ENCODE measurements at places on chromosomes 11 and 22. TPM values are rescaled to one million over a fixed set of nuclear protein-coding genes. Genes with fewer than 3 reads are reported as not detected.

The DRD4 gene
- not detected for total RNA-seq

The GAL gene
- total RNA-seq, result not detected

The DESI1 gene
- total RNA-seq, result 27.6 TPM

The CTSW gene
- 0.43 TPM for total RNA-seq

The FGF4 gene
- not detected for total RNA-seq

The UBQLNL gene
- total RNA-seq, result under 0.01 TPM

DNA sequence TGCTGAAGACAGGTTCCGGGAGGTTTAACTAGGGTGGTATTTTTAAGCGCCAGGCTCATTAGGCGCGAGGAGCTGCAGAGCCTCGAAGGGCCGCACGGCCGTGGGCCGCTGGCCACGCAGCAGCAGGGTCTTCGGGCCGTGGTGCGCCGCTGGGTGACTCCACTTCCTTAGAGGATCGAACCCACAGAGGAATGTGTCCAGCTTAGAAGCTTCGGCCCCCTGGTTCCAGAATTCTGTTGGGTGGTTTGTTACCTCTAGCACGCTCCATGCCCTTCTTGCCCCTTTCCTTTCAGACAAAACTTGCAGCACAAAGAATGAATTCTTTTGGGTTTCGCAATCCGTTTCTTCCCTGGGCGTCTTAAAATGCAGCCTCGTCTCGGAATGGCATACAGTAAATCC, 773 bp upstream of the PATL1 start:
- DNase-seq, result peak; percentile 84

DNA sequence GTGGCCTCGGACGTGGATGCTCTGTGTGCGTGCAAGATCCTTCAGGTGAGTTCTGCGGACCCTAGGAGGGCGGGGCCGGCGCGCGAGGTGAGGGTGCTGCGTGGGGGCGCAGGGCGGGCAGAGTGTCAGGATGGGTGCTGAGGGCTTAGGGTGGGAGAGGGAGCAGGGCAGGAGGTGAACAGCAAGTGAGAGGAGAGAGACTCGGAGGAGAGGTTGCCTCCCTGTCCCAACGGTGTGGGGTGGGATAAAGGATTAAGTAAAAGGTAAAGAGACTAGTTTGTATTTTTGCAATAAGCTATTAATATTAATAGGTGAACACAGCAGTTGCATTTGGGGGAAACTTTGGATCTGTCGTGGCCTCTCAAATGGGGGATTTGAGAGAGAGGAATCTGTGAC, 451 bp downstream of the CDC45 start:
- DNase-seq, result no peak

- no peak for DNase-seq
Observed at GRCh38 chr11:118953265-118953664, 2.8 kb upstream of the UPK2 start.

DNA sequence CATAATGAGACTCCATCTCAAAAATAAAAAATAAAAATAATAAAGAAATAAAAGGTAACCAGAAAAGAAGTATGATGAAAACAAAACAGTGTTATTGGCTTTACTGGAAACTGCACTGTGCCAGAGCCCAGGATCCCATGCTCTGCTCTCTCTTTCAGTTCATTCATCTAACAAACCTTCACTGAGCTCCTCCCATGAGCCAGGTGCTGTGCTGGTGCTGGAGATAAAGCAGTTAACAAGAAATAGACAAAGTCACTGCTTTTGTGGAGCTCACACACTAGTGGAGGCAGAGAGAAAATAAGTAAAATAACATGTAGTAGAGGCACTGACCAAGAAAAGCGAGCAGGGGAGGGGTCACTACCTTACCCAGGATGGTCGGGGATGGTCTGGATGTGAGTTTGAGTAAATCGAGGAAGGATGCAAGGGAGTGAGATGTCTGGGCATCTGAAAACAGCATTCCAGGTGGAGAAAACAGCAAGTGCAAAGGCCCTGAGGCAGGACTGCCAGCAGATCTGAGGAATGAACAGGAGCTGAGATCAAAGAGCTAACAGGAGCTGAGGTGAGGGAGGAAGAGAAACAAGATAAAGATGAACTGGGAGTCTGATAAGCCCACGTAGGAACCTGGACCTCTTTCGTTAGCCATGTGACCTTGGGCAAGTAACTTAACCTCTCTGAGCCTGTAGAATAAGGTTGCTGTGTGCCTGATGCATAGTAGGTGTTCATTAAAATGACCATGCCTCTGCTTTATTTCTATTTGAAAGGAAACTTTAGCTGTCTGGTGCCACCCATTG, 31.3 kb upstream of the CD82 start:
- DNase-seq, result no peak

- DNase-seq, result no peak
Observed at GRCh38 chr11:19349340-19350025, 108.7 kb upstream of the E2F8 start.

DNA sequence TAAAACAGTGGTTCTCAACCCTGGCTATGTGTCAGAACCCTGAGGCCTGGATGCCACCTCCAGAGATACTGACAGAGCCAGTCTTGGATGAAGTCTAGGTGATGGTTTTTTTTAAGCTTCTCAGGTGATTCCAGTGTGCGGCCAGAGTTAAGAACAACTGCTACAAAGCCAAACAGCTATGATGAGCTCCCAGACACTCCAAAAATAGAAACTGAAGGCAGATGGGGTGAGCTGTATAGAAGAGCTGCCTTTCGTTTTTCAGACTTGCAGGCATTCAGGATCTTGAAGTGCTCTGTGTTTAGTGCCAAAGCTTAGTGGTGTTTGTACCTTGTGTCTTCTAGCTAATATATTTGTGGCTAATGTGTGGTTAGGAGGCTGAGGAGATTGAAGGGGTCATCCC, 14.2 kb downstream of the SCUBE2 start:
- no peak for DNase-seq

DNA sequence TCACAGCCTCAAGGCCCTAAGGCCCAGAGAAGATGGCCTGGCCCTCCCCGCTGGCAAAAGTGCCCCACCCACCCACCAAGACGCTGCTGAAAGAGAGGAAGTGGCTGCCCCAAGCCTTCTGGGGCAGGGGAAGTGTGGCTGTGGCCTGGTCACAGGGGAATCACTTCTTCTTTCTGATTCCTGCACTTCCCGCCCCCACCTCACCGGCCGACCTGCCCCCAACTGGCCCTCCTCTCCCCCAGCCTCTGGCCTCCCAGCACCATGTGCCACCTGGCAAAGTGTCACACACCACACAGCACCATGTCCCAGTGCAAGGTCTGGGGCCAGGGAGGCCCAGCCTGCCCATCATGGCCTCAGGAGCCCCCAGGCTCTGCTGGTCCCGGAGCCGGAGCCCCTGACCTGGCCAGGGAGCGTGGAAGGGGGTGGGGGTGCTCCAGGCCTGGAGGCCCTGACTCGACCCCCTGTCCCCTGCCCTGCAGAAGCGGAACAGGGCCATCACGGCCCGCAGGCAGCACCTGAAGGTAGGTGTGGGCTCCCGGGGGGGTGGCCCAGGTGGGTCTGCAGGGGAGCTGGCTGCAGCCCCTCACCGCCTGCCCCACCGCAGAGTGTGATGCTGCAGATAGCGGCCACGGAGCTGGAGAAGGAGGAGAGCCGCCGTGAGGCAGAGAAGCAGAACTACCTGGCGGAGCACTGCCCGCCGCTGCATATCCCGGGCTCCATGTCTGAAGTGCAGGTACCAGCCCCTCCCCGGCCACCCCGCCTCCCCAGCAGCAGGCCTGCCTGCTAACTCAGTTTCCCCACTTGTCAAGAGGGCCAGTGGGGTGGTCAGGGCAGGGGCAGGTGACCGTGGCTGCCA, 1.4 kb downstream of the TNNI2 start:
- DNase-seq, result no peak

DNA sequence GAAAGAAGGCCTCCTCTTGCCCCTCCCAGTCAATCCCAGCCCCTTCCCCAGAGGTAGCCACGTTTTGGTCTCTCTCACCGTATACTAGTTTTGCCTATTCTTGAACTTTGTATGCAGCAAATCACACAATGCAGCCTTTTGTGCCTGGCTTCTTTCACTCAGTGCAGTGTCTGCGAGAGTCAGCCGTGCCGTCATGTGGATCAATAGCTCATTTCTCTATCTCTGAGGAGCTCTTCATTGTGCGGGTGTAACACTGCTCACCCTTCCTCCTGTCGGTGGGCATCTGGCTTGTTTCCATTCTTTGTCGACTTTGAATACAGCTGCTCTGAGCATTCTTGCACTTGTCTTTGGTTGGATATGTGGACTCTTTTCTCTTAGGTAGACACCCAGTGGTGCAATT, 146.5 kb downstream of the CACNA1I start:
- DNase-seq, result no peak

DNA sequence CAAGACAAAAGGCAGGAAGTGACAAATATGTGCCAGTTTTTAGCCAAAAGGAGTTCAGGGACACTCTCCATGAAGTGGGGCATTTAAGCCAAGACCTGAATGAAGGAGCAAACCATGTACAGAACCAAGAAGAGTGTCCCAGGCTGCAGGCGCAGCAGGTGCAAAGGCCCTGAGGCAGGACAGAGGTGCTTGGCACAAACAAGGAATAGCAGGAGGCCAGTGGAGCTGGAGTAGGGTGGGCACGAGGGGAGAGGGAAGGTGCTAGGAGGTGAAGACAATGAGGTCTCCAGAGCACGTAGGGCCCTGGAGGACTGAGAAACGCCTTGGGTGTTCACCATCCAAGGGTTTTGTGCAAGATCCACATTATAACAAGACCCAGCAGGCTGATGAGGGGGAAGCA, 474.1 kb downstream of the MN1 start:
- DNase-seq, result no peak

- DNase-seq, result peak; percentile 81
Observed at GRCh38 chr11:68181719-68182451, 31.2 kb downstream of the KMT5B start.

GRCh38 chr22:38788021-38788816, 5.7 kb downstream of the DNAL4 start:
- peak; percentile 96 for DNase-seq

DNA sequence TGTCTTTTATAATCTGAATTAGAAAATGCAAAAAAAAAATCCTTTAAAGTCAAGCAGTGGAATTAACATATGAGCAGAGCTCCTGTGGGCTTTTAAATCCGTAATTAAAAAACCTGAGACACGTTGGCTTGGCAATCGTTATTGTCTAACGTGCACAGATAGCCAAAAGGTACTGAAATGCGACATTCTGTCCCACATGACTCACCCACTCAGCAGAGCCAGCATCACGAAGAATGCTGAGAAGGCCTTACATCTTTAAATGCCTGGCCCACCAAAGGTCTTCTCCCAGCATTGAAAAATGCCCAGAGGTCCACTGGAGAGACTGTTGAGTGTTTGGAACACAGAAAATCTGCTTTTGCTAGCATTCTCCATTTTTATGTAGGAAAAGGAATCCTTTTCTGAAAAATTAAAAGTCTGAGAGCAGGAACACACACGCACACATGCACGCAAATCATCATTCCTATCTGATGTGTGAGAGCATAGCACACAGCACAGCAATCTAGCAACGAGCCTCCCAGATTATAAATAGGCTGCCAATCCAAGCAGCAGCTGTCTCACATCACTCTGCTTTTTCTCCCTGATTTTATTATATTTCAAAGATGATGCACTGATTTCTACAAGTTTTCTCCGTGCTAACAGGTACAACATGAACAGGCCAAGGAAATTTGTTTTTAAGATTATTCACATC, 94.5 kb downstream of the PHF21A start:
- peak; percentile 48 for DNase-seq

DNA sequence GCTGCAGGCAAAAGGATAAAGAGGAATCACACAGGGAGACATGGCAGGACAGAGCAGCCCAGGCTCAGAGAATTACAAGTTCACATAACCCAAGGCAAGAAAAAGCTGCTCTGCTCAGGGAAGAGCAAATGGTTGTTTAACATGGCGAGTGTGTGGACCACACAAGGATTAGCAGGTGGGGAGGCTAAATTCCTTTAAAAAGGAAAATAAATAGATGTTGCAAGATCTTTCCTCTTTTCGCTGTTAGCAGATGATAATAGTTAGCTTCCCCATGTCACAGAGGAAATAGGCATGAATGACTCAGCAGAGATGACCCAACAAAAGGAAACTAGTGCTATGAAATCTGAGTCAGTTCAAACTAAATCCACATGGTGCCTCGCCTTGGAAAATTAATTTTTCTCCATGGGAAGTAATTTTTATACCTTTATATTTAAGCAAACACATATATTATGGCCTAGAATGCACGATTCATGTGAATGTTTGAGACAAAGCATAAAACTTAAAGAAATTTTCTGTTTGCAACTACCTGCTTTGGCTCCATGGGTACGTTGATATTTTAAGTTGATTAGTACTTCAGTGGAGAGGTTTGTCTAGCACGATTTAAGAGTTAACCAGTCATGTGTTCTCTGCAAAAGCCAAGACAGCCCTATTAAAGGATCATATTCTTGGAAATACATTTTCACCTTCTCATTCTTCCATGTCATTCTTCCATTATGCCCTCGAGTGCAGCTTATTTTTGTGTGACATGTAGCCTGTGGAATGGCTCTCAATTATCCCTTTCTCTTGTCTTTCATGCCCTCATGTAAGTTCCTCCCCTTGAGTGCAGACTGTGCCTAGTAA, 38.5 kb upstream of the FJX1 start:
- DNase-seq, result peak; percentile 96

DNA sequence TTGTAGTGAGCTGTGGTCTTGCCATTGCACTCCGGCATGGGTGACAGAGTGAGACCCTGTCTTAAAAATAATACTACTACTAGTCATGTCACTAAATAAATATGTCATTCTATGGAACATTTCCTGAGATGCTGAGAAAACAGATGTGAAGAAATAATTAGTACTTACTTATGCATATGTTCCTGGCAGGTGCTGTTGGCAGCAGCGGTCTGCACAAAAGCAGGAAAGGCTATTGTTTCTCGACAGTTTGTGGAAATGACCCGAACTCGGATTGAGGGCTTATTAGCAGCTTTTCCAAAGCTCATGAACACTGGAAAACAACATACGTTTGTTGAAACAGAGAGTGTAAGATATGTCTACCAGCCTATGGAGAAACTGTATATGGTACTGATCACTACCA, 8.8 kb downstream of the ARCN1 start:
- DNase-seq, result no peak

- peak; percentile 14 for DNase-seq
Observed at GRCh38 chr11:31810779-31811647, at the start of gene PAX6. TSS of gene PAX6 (minus strand) at chr11:31811322. CDS start at chr11:31806411, 4,911 bp downstream.

DNA sequence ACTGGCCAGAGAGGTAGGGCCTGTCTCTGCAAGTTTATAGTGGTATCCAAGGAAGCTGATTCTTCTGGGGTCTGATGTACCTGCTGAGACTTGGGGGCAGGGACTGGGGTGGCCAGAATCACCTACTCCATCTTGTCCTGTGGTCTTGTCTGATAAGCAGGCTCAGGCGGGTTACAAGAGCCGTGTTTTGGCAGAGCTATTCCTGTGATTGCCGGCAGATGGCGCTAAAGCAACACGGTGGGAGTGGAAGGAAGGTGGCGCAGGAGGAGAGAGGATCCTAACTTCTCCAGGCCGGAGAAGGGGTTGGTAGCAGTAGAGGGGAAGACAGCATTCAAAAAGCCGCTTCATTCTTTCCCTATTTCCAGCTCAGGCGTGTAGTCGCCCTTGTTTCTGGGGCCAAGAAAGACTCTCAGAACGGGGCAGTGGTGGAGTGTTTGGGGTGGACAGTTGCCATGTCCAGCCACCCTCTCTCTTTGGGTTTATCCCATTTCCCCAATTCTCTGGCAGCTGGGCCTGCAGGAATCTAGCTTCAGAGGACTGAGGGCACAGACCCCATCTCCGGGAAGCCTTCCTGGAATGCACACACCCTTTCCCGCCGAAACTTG, 15.1 kb downstream of the CHRM1 start:
- DNase-seq, result peak; percentile 83

Measured in fibroblast of villous mesenchyme (primary cell).